ENCODE measurements at places on chromosomes 11 and 22.

- DNase-seq = no peak
Measured at GRCh38 chr11:124085997-124086846, 29.0 kb upstream of the VWA5A start.

DNA sequence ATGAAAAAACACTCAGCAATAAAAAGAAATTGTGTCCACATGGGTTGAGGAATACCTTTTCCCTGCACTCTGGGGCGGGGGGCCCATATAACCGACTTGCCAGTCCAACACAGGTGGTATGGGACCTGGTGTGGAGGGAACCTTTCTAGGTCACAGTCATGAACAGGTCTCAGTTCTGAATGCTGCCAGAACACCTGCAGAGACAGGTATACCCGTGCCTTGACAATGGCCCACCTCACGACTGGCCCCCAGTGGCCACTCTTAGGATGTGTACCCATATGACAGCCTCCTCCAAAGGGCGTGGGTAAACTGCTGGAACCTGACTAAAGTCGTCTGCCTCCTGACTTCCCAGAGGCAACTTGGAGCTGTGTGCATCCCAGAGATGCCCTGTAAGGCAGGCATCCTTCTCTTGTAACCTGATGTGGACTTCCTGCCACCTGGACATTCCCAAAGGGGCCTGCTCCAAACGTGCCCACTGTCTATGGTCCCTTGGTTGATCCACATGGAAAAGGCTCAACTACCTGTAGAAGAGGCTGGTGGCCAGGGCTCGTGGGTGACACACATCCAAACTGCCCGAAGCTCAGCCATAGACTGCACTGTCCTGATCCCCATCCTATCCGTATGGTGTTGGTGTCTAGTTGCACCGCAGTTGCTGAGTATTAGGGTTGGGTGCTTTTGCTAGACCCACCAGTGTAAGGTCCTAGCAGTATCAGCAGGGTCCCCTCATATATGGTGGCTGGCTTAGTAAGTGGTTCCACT, 859.3 kb downstream of the BRD1 start:
- DNase-seq = peak; percentile 53

DNA sequence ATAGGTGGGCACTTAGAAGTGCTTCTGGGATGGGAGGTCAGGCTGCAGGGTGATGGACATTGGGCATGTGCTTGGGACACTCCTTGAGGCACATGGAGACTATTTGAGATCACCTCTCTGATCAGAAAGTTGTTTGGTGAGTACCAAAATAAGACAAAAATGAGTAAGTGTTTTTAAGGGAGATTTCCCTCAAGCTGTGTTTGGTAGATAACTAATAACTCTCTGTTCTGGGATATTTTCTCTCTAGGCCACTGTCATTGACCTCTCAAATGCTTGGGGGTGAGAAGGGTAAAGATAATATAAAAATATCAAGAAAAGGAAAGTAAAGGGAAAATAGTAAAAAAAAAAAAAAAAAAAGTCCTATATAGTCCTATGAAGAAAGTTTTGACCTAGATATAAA, 117.8 kb downstream of the TEAD1 start:
- DNase-seq = no peak

DNA sequence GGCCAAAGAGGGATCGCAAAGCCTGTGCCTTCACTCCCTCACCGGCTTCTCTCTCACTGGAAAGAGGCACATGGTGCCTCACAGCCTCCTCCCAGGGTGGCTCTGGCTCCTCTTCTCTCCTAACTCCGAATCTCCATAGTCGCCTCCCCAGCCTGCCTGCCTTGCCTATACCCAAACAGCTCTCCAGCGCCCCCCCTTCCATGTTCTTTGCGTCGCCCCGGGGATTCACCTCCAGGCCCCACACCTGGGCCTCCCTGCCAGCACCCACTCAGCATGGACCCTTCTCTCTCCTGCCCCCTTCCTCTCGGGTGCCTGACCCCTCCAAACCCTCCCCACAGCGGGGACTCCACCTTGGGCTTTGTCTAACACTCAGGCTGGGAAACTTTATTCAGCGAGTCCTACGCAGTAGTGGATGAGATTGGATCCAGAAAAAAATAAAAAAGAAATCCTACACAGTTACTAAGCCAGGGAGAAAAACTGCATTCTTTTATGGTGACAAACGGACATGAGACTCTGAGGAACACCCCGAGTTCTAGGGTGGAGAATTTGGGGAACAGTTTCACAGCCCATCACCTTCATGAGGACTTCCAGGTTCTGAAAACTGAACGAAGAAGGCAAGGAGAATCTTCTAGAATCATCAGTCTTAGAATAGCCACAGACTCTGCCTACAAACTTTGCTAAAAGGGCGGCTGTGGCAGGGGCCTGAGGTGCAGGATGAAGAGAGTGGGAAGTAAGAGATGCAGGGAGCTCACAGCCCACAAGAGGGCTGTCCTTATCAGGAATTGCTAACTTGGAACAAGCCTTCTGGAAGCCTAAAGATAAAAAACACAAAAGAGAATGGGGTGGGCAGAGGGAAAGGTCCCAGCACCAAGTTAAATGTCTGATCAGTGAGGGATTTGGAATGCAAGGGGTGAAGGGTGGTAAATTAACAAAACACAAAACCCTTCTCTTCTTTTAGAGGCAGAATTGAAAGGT, 5.3 kb downstream of the PPM1F start:
- no peak for DNase-seq

GRCh38 chr22:49953680-49954344, 6.8 kb upstream of the PIM3 start:
- no peak for DNase-seq

- no peak for DNase-seq
Measured at GRCh38 chr22:47591016-47591415, 828.6 kb downstream of the TBC1D22A start.

GRCh38 chr11:108592591-108593213, 866 bp downstream of the EXPH5 start:
- DNase-seq = peak; percentile 52

GRCh38 chr11:93686812-93687211, 25.3 kb downstream of the CEP295 start:
- DNase-seq = no peak

- no peak for DNase-seq
Measured at GRCh38 chr11:116911976-116912734, 74.7 kb upstream of the APOA1 start.

DNA sequence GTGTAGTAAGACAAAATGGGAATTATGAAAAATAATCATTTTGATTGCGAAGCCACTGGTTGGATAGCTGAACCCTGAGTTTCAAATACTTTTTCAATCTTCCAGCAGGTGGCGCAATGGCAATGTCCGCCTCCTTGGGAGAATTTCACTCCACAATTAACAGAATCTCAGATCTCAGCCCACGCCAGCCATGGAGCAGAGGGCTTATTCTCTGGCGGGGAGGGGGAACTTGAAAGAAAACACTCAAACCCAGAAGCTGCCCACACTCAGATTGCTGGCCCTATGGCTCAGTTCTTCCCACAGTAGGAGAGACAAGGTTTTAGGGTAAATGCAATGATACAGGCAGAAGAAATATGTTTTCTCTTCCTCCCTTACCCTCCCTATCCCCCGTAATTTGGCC, 38.7 kb upstream of the RCN1 start:
- peak; percentile 34 for DNase-seq

All from SW480 (cell line).